NCI-H2171 (cell line): ENCODE measurements at places on chromosomes 7 and 10.

GRCh38 chr7:144508702-144509101, 105.2 kb upstream of the NOBOX start:
- no peak for DNase-seq

DNA sequence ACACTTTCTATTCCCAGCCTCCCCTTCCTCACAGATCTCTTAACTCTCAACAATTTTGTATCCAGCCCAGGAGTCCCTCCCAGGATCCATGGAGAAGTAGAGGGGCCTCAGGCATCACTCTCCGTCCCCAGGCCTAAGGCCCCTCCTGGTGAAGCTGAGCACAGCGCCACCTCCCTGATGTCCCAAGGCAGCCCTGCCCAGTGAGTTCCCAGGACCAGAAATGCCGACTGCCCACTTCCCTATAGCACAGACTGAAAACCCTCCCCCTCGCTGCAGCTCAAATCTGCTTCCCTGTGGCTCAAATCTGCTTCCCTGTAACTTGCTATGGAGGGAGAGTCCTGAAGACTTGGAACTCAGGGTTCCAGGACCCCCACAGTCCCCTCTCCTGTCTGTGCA, 35.6 kb downstream of the YKT6 start:
- no peak for DNase-seq

- DNase-seq = no peak
These were observed 86.0 kb downstream of the CH25H start for GRCh38 chr10:89120931-89121763.

GRCh38 chr7:33888166-33888565, 17.2 kb upstream of the BMPER start:
- DNase-seq = no peak

- DNase-seq = no peak
These were observed 3.1 kb downstream of the SOSTDC1 start for GRCh38 chr7:16462431-16462889.

GRCh38 chr10:100009793-100010676, at the start of gene DNMBP:
TSS of gene DNMBP (minus strand) at chr10:100009947. CDS start at chr10:99972124, 37,823 bp downstream.
- DNase-seq = peak; percentile 71

DNA sequence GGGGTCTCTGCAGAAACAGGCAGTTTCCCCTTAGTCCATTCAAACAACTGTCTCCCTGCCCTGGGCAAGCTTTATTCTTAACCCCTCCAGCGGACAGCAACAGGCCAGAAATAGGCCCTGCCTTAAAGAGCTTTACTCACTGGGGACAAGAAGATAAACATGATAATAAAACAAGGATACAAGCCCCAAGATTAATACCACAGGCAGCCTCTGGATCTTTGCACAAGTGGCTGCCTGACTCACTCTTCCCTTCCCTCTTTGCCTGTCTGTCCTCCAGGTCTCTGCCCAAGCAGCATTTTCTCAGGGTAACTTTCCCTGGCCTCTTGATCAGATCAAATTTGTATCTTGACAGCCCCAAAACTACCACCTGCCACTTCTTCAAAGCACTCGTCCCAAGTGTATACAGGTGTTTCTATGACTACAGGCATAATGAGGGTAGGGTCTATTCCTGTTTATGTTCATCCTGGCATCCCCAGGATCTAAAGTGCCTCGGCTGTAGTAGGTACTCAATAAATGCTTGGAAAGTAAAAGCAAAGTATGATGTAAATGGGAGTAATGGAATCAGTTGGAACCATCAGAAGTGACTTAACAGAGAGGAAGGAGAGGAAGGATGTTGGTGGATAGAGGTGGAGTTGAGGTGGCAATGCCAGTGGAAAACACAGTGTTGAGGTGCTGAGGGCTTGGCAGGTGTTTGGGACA, 7.0 kb upstream of the CAMK2G start:
- no peak for DNase-seq

DNA sequence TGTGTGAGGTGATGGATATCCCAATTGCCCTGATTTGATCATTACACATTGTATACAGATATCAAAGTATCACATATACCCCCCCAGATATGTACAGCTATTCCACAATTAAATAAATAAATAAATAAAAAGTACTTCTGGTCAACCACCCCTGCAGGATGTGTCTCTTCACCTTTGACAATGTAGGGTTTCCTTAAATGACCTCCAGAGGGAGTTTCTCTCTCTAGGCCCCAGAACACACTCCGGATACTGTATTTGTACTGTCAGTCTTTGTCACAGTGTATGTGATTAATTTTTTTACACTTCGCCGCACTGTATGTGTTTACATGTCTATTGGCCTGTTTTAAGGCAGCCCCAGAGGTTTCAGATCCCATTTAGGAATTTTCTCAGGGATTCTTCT, 123.6 kb downstream of the ADCYAP1R1 start:
- peak; percentile 2 for DNase-seq

DNA sequence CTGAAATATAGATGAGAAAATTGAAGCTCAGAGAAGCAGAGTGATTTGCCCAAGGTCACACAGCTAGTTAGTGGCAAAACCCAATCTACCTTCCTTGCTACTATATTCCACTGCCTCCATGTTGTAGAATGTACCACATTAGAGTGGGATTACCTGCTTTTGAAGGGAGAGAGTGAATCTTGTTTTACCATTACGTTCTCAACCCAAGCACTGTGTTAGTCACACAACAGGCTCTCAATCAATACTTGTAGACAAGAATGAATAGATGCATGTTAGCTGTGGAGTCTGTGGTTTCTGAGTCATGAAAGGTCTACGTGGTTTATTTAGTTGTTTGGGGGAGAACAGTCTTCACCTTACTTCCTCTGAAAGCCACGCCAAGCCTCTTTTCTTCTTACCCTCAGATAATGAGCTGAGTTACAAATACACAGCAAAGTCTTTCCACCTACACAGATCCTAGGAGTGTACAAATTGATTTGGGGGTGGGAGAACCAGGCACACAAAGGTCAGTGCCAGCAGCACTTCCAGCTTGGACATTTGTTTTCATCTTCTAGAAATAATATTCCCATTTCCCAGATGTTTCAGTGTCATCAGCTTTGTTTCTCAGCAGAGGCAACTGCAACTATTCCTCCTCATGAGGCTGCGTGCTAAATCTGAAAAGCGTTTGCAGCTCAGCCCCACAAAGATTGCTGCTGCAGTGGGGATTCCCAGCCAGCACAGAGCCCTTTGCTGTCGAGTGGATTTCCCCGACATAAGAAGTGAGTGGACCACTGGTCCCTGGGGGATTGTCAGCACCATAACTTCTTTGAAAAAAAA, 71.5 kb upstream of the ADO start:
- no peak for DNase-seq
